NCI-H2227 treated with DMSO at 0.1 percent for 48 hours (cell line): ENCODE measurements at places on chromosomes 1 and 21.

GRCh38 chr1:232177438-232177837, 452.5 kb downstream of the SIPA1L2 start:
- no peak for DNase-seq

GRCh38 chr21:42446531-42446930, 42.8 kb downstream of the UBASH3A start:
- no peak for DNase-seq

- DNase-seq = no peak
Observed at GRCh38 chr1:18175530-18176377, 68.2 kb downstream of the IGSF21 start.

DNA sequence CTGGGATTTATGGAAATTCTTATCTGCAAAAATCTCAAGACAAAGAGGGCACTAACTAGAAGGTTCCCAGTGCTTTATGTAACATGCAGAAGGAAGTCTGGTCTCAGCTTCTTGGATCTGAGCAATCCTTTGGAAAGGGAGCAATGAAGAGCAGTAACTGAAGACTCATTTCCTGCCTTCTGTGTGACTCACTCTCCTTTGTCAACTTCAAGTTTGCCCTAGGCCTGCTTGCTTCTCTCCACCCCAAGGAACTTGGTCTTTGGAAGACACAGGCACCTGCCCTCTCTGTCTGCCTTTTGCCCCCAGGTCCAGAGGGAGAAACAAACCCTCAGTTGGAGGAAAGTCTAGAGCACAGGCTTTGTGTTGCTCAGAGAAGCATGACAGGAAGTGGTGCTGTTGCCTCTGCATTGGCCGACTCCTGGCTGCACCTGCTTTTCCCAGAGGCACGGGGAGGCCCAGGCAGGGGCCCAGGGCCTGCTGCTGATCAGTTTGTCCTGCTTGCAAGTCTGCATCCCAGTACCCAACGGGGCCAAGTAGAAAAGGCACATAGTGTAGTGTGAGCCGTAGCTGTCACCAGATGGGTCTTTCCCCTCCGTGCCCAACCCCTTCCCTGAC, 137.2 kb downstream of the DHRS3 start:
- DNase-seq = no peak

DNA sequence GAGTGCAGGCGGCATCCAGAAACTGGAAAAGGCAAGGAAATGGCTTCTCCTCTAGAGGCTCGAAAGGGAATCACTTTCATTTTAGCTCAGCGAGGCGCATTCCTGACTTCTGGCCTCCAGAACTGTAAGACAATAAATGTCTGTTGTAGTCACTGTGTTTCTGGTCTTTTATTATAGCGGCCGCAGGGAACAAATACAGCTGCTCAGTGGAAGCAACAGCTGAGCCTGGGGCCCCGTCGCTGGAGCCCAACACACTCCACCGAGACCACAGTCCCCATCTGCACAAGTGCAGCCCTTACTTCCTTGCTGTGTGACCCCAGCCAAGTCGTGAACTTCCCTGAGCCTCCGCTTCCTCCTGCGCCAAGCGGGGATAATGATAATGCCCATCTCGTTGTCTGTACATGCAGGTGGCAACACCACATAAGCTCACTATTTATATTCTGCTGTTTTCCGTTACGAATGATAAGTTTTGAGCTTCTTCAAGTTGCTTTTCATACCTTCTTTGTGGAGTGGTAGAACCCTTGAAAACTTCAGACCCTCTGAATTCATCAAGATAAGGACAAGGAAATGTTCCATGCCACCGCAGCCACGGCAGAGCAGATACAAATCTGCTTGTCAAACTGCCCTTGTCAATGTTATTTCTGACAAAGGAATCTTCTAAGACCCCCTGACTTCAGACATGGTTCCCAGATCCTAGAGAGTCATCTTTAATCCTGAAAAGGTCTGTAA, 3.2 kb upstream of the LAPTM5 start:
- DNase-seq = no peak

- DNase-seq = peak; percentile 22
Observed at GRCh38 chr1:165187031-165188009, 169.2 kb downstream of the LMX1A start.

DNA sequence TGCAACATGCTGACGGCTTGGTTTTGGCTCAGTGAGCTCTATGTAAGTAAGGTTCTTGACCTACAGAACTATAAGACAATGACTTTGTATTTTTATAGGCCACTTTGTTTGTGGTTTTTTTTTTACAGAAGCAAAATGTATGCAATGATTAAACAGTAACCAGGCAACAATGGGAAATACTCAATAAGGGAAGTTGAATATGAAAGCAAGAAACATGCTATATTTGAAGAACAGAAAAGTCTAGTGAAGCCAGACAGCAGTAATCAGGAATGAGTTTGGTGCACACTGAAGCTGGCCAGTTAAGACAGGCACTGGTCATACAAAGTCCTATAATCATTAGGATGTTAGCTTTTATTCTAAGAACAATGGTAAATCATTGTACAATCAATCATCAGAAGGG, 1926.8 kb downstream of the NCAM2 start:
- DNase-seq = no peak

GRCh38 chr1:87307931-87308330, 20.7 kb upstream of the LMO4 start:
- DNase-seq = no peak

- no peak for DNase-seq
Observed at GRCh38 chr1:231653632-231654031, 27.0 kb downstream of the DISC1 start.

- no peak for DNase-seq
Observed at GRCh38 chr1:218694636-218695035, 349.5 kb downstream of the TGFB2 start.

- DNase-seq = no peak
Observed at GRCh38 chr1:17684810-17685209, 70.3 kb upstream of the ACTL8 start.

DNA sequence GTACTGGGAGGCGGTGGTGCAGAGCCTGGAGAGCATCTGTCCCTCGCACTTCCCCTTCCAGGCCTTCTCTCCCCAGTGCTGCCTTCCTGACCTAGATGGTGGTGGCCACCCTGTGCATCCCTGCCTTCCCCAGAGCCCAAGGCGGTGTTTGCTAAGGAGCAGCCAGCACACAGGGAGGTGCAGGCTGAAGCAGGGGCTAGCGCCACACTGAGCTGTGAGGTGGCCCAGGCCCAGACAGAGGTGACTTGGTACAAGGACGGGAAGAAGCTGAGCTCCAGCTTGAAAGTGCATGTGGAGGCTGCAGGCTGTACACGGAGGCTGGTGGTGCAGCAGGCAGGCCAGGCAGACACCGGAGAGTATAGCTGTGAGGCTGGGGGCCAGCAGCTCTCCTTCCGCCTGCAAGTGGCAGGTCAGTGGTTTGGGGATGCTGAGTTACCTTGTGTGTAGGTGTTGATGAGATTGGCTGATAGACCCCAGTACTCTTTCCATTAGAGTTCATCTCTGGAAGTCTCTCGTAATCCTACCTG, 51.6 kb downstream of the OBSCN start:
- no peak for DNase-seq

- peak; percentile 40 for DNase-seq
Observed at GRCh38 chr1:202662081-202662480, 48.2 kb downstream of the SYT2 start.

DNA sequence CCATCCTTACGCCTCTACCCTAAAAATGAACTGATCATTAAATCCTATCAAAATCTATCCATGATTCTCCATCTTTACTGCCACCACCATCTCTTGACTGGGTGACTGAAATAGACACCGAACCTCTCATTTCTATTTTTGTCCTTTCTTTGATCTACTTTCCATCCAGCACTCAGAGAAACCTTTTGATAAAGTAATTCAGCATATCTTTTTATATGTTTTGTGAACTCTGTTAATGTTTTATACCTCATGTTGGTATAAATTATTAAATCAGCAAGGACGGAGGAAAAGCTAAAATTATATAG, 13.0 kb downstream of the PCNX2 start:
- DNase-seq = no peak

- no peak for DNase-seq
Observed at GRCh38 chr1:244788493-244789275, 46.8 kb upstream of the COX20 start.

GRCh38 chr1:42386051-42386450, 5.5 kb downstream of the RIMKLA start:
- no peak for DNase-seq

- DNase-seq = no peak
Observed at GRCh38 chr1:224730965-224731364, 114.8 kb downstream of the CNIH3 start.

- no peak for DNase-seq
Observed at GRCh38 chr1:87179076-87179810, 149.4 kb upstream of the LMO4 start.

DNA sequence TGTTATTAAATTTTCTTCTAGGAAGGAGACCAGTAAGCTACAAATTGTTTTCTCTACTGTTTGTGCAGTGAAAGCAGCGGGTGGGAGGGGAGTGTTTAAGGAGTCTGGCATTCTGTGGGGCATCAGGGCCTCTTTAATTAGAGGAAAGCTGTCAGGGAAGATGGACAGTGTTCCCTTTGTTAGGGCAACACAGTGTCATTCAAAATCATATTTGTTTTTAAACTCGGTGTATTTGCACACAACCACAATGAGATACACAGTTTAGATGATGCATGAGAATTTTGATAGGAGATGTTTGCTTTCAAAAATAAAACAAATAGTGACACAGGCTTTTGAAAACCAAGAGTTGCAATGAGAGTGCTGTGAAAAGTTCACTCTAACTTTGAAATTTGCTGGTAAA, 15.1 kb upstream of the ST6GALNAC3 start:
- peak; percentile 68 for DNase-seq

- DNase-seq = no peak
Observed at GRCh38 chr1:224114787-224115175, 870 bp downstream of the FBXO28 start.

DNA sequence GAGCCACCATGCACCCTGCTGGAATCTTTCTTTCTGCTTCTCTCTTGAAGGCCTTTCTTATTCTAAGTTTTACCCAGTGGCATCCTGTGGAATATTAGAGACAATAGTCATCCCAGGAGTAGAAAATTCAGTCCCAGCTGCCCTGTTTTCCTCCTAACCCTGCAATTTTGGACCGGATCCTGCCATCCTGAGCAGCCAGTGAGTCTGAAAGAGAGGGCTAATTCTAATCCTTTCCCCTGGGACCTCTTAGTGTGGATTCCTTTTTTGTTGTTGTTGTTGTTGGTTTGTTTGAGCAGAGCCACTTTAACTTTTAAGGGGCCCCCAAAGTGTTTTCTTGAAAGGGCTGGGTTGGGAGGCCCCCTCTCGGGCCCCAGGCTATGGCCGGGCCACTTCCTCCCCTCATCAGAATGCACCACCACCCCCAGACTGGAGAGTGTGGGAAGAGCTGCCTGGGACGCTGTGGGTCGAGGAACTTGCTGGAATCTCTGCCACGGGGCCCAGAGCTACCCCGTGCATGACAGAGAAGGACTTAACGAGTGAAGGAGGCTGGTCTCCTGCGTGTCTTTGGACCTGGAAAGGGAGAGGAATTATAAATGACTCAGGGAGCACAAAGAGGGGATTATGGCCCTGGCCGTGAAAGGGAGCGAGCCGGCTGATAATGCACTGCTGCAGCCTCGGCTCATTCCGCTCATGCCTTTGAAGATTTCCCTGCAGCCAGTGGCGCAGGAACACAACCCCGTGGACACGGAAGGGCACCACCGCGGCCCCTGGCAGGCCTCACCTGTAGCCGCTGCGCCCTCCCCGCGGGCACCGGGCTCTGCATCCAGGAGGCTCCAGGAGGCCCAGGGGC, 81.0 kb upstream of the AKT3 start:
- no peak for DNase-seq

- peak; percentile 42 for DNase-seq
Observed at GRCh38 chr1:158177700-158178450, 2.8 kb upstream of the CD1D start.

GRCh38 chr1:5404412-5405203, 587.6 kb downstream of the NPHP4 start:
- no peak for DNase-seq

- no peak for DNase-seq
Observed at GRCh38 chr1:24392982-24393650, 20.5 kb downstream of the STPG1 start.

DNA sequence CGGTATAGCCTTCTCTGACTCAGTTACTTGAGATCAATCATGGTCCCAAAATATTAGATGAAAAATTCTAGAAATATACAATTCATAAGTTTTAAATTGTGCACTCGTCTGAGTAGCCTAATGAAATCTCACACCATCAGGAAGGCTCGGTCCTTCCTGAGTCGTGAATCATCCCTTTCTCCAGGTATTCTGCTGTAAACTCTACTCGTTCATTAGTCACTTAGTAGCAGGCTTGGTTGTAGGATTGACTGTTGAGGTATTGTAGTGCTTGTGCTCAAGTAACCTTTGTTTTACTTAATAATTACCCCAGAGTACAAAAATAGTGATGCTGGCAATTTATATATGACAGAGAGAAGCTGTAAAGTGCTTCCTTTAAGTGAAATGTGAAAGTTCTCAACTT, 238.7 kb downstream of the OLFM3 start:
- DNase-seq = no peak

GRCh38 chr1:208603721-208604120, 359.5 kb upstream of the PLXNA2 start:
- no peak for DNase-seq

GRCh38 chr1:85707267-85707989, 805 bp downstream of the ZNHIT6 start:
- no peak for DNase-seq

DNA sequence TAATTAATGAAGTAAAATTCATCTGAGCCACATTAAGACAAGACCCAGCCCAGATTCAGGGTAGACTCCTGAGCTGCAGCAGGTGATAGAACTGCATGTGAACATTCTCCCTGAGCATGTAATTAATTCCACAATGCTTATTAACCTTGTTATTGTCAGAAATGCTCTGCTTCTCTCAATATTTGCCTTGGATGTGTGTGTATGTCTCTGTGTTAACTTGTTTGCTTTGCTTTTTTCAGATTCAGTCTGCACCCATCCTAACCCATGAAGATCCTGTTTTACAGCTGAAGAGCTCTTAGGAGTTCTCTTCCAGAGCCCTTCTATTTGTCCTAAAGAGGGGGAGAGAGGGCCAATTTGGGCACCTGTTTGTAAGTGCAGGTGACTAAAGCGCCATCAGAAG, 143.2 kb upstream of the BMP8A start:
- DNase-seq = no peak

- no peak for DNase-seq
Observed at GRCh38 chr1:176866011-176866714, 298.3 kb downstream of the ASTN1 start.

- DNase-seq = no peak
Observed at GRCh38 chr1:236185687-236186086, 43.3 kb downstream of the GPR137B start.

GRCh38 chr1:223242382-223242955, 99.4 kb upstream of the TLR5 start:
- DNase-seq = no peak

DNA sequence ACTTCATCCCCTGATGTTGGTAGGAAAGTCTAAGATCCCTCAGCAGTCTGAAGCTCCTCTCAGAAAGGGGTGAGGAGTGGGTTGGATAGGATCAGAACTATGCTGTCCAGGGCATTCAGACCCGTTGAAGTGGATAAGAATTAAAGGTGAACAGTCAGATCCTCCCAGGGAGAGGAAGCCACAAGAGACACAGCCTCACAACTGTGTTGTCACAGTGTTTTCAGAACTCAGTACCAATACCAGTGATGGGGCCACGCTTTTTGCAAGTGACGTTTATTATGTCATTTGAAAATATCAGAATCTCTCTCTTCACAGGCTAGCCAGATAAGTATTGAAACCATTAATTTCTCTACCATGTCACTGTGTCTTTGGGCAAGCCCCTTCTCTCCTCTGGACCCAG, 15.4 kb upstream of the EPS15 start:
- DNase-seq = no peak
